ENCODE measurements at places on chromosomes 1 and 21.

- no peak for DNase-seq
Measured at GRCh38 chr1:194114288-194114687, 927.9 kb upstream of the B3GALT2 start.

DNA sequence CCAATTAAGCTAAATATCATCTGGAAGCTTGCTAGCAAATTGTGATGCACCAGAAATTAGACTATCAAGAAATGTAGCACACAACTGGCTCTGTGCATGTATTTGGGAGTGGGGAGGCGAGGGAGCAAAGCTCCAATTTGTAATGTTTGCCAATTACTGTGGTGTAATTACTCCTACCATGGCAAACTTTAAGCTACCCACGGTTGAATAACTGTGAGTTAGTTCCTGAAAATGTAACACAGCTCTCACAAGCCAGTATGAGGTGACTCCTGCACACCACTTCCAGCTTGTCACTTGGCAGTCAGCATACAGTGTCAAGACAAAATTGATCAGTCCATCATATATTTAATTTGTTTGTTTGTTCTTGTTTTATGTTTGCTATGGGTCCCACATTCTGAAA is 141.2 kb downstream of the TM2D1 start:
- no peak for DNase-seq

DNA sequence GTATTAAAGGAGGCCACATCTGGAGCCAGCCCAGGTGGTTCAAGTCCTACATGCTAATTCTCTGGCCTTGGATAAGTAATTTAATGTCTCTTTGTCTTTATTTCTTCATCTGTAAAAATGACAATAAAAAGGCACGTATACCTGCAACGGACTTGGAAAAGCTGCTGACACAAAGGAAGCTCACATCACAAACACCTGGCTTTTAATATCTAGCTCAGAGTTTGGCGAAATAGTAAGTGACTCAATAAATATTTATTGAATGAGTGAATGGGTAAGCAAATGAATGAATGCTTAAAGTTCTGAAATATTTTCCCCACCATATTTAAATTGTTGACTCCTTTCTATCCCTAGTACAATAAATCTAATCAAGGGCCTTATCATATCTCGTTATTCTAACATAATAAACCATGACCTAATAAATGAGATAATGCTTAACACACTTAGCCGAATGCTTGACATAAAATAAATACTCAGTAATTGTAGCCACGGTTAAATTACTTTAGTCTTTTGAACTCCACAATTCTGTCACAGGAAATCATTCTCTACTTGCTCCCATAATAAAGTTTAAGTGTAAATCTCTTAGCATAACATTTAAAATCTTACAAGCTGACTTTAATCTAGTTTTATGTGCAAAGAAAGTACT is 74.7 kb upstream of the PALMD start:
- no peak for DNase-seq

GRCh38 chr21:39016740-39017315 is 166.4 kb downstream of the PSMG1 start:
- no peak for DNase-seq

GRCh38 chr1:33473900-33474299 is 1.5 kb downstream of the ZSCAN20 start:
- DNase-seq: no peak

DNA sequence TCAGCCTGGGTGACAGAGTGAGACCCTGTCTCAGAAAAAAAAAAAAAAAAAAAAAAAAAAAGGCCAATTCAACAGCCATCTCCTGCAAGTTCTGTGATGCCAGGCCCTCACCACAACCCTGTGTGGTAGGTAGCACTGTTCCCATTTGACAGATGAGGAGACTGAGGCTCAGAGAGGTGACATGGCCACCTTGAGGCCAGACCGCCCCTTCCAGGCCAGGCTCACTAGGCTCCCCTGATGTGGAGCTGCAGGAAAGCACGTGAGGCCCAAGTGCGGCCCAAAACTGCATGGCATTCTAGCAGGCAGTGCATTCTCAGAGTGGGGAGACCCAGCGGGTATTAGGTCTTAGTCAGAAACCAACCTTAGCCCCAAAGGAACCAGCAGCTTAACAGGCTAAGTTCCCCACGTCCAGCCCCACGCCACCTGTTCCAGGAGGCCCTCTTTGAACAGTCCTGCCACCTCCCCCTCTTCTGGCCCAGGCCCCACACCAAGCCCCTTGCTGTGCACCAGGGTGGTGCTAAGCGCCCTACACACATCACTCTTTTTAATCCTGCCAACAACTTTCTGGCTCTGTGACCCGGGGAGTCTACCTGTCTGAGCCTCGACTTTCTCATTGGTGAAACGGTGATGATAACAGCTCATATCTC is 11.7 kb upstream of the ECE1 start:
- no peak for DNase-seq

GRCh38 chr1:20093940-20094391 is 24.0 kb downstream of the PLA2G5 start:
- DNase-seq: no peak

GRCh38 chr1:63758791-63759190 is 15.0 kb upstream of the ROR1 start:
- DNase-seq: no peak

- no peak for DNase-seq
Measured at GRCh38 chr1:61754545-61754944, 12.3 kb downstream of the PATJ start.

GRCh38 chr1:227323967-227324268 is 5.6 kb upstream of the CDC42BPA start:
- DNase-seq: no peak

All from stimulated activated CD4-positive, alpha-beta T cell treated with anti-CD3 and anti-CD28 coated beads, Interleukin-1b, Interleukin-23, amount 100 ng/mL, for 1 hour (primary cell).